ENCODE measurements at places on chromosomes 5 and 9.

GRCh38 chr5:150582241-150583109 is 58.0 kb upstream of the SYNPO start:
- no peak for DNase-seq

- no peak for DNase-seq
Measured at GRCh38 chr9:104944356-104944755, 16.4 kb upstream of the ABCA1 start.

DNA sequence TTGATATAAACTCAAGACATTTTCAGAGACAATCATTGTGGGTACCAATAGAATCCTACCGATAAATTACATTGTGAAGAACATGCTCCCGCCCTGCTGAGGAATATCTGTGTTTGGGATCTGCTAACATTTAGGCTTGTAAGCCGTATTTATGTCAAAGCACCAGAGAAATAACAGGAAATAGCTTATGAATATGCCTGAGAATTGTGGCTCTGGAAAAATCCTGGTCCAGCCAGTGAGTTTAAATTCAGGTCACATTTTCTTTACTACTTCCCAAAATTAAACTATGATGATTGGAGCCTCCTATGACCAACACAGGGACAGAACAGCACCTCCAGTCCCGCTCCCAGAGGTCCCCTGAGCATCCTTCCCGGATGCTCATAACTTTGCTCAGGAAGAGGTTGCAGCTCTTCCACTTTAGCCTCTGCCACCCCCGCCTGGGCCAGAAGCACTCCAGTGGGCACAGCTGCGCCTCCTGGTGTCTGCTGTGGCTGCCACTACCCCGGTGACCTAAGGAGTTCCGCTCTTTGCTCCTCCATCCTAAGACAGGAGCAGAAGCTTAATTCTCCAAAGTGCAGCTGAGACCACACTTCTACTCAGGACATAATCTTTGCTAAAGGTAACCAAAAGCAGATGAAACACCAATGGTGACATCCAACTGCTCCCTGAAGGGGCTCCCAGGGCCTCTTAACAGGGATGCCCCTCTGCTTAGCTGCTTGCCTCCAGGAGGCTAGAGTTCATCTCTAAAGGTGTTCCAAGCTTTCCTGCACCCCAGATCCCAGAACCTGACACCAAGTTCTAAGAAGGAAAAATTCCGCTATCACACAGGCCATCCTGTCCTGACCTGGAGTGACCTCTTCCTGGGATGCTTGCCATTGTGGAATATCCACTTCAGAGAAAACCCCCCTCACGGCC is 58.8 kb downstream of the SLC1A1 start:
- DNase-seq, result no peak

GRCh38 chr5:41776435-41776834 is 93.8 kb downstream of the OXCT1 start:
- no peak for DNase-seq

DNA sequence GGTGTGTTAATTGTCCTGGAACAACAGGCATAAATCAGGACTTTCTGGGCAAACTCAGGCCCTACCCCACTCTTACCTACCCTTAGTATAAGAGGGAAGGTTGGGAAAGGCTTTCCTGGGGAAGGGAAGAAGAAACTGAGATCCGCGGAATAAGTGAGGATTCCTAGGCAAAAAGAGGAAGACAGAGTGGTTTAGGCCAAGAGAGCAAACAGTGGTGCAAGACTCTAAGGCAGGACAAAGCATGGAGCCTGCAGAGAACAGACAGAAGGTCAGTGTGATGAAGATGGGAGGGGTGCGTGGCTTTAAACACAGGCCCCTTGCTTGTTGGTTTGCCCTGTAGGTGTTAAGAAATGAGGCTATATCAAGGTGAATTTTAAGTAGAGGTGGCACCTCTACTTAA is 69.4 kb downstream of the TMC1 start:
- no peak for DNase-seq

GRCh38 chr5:136067422-136067821 is 38.6 kb downstream of the TGFBI start:
- no peak for DNase-seq

GRCh38 chr9:86359151-86359879 is 5.1 kb upstream of the TUT7 start:
- no peak for DNase-seq

DNA sequence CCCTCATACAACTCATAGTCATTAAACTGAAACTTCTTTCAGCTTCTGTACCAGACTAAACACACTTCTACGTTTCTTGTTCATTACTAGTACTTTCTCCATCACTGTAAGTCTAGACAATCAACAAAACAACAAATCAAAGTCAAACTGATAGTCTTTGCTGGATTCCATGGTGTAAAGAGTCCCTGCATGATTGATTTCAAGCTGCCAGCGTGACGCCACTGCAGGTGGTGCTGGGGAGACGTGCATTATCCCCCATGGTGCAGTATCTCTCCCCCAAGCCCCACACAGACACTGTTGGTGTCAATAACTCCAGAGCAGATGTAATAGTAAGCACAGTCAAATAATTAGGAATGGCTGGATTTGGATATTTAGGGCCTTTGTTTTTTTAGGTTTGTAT is 10.7 kb upstream of the SLC2A8 start:
- DNase-seq, result no peak

- no peak for DNase-seq
Measured at GRCh38 chr5:73338256-73339050, 110.1 kb downstream of the FOXD1 start.

GRCh38 chr9:129487658-129488483 is 133.0 kb downstream of the C9orf50 start:
- no peak for DNase-seq

GRCh38 chr9:93624977-93625376 is 48.6 kb downstream of the PHF2 start:
- DNase-seq, result no peak

DNA sequence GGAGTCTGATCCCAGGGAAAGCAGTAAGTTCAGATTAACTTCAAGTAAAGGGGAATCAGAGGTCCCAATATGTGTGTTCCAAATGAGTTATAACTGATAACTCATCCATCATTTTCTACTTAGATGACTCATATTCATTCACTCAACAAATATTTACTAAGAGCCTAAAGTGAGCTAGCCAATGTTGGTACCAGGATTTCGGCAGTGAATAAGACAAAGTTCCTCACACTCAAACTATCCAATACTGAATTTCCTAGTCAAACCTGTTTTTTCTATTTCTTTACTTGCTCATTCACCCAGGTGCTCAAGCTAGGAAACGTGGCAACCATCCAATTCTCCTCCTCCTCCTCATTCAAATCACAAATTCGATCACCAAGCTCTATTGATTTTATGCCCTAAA is 25.8 kb downstream of the FBXW2 start:
- peak; percentile 10 for DNase-seq

- no peak for DNase-seq
Measured at GRCh38 chr5:89401659-89402058, 518.7 kb upstream of the MEF2C start.

DNA sequence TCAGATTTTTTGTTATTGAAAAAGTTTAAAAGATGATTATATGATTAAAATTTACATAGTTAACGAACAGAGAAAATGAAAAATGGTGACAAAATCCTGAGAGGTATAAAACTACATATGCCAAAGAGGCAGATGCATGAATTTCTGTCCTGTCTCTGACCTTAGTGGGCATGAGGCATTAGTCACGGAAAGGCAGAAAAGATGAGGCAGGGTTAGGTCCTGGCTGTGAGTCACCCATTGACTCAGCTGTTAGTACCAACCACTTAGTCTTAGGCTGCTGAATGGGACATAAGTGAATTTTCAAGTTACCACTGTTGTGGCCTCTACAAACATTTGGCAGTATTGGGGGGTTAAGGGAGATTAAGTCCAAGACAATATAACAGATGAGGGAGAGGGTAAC is 33.1 kb downstream of the RASA1 start:
- DNase-seq, result peak; percentile 92

GRCh38 chr9:101677861-101678260 is 60.6 kb downstream of the GRIN3A start:
- DNase-seq, result no peak

- DNase-seq, result no peak
Measured at GRCh38 chr5:67728326-67728890, 487.1 kb upstream of the PIK3R1 start.

DNA sequence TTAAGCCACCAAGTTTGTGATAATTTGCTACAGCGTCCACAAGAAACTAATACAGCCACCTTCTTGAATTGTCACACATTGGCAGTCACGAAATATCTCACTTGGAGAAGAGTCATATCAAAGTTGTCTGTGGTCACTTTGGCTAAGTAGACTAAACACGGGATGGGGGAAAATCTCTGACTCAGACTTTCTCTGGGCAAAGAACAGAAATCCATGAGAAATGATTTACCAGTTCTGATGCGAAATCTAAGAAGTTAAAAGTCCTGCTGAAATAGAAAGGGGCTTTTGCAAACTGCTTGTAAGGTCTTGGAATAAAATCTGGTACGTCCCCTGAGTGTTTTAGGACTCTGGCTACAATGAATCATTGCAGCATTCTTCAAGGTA is 158.4 kb downstream of the COL23A1 start:
- DNase-seq, result no peak

DNA sequence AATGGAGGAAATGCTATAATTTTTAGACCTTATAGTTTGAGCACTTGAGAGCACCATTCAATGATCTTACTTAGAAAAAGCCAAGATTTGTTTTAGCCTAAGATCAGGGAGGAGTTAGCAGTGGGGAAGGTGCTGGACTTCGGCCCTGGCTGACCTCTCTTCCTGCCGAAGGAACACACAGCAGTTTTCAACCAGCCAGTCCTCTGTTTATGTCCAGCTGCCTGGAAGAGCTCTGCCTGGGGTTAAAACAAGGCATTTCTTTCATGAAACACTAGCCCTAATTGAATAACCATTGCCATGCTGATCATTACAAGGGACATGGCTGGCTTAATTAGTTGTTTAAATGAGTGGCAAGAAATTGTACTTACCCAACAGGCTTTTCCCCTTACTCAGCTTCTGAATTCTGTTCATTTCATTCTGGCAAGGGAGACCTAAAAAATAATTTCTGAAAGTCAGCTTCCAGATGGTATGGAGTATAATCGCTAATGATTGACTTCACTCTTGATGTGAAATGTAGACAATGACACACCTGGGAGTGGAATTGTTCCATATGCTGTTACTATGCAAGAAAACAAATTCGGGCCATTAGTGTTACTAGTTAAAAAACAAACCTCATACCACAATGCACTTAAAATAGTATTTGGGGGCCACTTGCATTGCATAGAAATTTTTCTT is 514.2 kb downstream of the SPOCK1 start:
- no peak for DNase-seq

DNA sequence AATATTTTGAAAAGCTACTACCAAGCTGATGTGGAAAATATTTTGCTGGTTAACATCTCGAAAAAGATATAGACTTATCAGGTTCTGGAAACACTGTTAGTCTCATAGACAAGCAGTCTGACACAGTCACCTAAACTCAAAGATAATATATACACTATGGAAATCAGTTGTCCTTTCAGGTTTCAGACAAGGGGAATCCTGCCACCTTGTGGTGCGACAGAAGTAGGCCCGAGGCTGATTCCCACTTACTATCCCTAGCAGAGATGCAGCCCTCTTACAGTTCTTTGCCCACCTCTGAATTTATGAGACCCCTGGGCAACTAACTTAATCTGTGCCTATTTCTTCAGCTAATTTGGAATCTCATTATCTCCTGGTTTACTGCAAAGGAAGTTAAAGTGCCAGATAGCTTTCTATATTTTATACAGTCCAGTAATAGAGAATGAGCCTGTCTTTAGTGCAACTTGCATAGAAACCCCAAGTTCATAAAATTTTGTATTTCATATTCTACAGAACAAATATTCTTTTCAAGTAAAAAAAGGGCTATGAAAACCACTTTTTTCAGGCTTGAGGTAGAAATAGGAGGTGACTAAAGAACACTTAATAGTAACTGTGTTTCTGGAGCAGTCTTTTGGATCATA is 16.9 kb downstream of the RAD1 start:
- peak; percentile 56 for DNase-seq

DNA sequence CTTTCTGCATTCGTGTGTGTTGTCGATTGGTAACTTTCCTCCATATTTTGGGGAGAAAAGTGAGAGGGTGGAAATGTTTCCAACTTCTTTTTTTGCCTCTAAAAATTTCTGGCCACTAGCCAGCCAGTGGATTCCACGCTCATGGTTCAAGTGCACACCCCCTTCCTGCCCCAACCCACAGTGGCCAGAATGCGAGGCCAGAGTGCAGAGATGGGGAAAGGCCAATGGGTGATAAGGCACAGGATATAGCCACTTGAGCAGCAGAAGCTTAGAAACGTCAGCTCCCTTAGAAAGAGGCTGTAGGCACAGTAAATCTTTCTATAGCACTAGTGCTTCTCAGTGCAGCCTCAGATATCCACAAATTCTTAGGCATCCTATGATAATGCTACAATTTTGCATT is 75.8 kb upstream of the ADRB2 start:
- no peak for DNase-seq

GRCh38 chr9:1087120-1087881 is 37.1 kb downstream of the DMRT2 start:
- DNase-seq, result no peak

DNA sequence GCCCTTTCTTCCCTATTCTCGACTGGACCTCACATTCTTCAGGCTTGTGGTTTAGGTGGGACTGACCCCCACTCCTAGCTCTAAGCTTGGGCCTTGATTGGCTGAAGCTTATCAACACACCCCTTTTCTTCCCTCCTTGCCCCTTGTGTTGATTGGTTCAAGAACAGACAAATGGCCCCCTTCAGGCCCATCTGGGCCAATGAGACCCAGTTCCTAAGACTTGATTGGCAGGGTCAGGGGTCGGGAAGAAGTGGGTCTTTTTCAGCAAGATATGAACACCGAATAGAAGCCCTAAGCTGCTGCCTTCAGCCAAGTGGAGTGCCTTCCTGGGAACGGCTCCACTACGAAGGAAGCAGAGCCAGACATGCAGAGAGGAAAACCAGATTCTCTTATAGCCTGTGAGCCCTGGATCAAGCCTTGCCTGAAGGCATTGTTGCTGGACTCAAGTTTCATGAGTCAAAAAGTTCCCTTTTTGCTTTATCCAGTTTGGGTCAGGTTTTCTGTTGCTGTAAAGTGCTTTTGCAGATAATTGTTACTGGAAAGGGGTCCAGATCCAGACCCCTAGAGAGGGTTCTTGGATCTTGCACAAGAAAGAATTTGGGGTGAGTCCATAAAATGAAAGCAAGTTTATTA is 22.4 kb upstream of the NCS1 start:
- no peak for DNase-seq

- peak; percentile 57 for DNase-seq
Measured at GRCh38 chr5:113038714-113039113, 62.1 kb downstream of the DCP2 start.

DNA sequence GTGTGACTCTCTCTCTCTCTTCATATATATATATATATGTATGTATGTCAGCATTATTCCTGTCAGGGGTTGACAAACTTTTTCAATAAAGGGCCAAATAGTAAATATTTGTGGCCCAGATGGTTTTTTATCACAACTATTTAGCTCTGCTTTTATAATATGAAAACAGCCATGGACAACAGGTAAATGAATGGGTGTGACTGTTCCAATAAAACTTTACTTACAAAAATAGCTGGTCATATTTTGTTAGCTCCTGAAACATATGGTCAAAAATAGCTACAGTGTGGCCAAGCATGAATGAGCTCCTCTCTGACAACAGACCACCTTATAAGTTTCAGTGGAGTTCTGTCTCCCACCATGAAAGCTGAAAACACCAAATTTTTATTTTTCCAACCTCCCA is 21.6 kb downstream of the RAPGEF6 start:
- no peak for DNase-seq

Data from HS-5 (cell line).